ENCODE measurements at places on chromosomes 4 and X.

DNA sequence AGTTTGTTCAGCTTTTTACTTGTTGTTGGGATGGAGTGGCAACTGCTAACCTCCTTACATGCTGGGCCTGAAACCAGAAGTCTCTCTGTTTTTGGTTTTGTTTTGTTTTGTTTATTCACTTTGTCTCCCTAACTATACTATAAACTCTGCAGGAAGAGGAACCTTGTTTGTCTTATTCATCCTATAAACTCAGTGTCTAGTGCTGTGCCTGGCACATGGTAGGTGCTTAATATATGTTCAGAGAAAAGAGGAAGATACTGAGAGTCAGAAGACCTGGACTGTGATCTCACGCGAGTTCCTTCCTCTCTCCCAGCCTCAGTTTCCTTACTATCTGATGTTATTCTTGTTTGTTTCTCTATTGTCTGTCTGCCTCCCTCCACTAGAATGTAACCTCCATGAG, 71.3 kb downstream of the PRPS1 start:
- DNase-seq = no peak

DNA sequence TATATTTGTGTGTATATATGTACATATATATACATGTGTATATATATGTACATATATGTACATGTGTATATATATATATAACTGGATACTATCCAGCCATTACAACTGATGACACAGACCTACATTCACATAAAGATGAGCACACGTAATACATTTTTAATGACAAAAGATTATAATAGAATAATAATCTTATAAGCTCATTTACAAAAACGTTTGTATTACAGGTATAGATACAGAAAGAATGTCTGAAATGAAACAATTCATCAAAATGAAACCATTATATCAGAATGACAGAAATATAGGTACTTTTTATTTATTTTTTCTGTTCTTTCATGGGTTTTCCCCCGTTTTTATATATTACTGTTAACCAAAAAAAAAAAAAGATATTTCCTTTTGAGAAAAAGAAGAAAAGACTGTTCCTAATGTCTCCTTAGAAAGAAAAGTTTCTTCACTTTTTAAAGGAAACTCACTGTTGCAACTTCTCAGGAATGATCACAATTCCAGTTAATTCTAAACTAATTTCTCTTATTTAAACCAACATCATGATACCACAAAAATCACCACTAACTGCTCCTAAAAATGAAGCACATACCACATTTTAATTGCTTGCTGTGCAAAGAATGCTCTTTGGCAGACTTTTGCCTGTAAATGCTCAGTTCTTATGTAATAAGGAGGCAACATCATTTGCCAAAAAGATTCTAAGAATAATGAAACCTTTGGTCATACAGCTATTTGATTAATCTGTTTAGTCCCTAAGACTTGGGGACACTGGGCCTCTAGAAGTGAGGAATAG, 18.9 kb downstream of the LEF1 start:
- no peak for DNase-seq

DNA sequence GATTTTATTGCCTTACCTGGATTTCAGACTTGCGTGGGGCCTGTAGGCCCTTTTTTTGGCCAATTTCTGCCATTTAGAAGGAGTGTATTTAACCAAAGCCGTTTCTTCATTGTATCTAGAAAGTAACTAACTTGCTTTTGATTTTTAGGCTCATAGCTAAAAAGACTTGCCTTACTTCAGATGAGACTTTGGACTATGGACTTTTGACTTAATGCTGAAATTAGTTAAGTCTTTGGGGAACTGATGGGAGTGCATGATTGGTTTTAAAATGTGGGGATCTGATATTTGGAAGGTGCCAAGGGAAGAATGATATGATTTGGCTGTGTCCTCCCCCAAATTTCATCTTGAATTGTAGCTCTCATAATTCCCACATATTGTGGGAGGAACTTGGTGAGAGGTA, 7.7 kb upstream of the UGT2B10 start:
- no peak for DNase-seq

GRCh38 chrX:24332878-24333277, 19.0 kb upstream of the SUPT20HL2 start:
- no peak for DNase-seq

DNA sequence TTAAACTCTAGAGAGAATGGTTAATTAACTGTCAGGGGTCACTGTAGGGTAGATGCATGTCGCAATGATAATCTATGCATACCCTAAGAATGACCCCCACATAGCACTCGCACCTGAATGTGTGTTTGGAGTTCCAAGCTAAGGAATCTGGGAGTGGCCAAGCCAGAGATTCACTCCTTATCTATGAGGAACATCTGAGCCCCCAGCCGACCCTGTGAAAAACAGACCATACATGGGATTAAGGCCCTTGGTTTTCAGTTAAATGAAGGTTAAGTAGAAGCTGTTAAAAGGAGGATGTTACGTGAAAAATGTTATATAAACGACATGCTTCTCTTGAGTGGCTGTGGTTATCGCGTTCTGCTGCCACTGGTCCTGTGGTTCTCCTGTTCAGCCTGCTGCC, 147.2 kb downstream of the RELL1 start:
- DNase-seq = no peak

- no peak for DNase-seq
Measured at GRCh38 chr4:184255871-184256642, 38.4 kb upstream of the ENPP6 start.

GRCh38 chr4:113756005-113756410, 5.5 kb downstream of the CAMK2D start:
- DNase-seq = no peak

- DNase-seq = no peak
Measured at GRCh38 chr4:186260504-186261448, 5.2 kb upstream of the F11 start.

GRCh38 chrX:107571296-107571998, 56.9 kb upstream of the PRPS1 start:
- no peak for DNase-seq

DNA sequence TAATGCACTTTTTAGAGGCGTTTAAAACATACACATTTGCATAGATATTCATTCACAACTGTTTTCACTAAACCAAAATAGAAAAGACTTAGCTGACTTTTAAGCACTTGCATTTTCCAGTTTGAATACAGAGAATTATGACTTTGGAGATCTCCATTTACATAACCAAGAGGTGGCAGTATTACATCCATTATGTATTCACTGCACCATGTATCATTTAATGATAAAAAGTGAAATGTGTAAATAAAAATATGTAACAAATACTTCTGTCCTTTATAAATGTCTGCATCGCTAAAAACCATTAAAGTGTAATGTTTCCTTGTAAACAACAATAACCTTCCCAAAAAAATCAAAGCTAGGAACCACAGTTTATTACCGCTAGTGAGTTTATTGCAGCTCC, 413.2 kb downstream of the FGF13 start:
- DNase-seq = no peak

DNA sequence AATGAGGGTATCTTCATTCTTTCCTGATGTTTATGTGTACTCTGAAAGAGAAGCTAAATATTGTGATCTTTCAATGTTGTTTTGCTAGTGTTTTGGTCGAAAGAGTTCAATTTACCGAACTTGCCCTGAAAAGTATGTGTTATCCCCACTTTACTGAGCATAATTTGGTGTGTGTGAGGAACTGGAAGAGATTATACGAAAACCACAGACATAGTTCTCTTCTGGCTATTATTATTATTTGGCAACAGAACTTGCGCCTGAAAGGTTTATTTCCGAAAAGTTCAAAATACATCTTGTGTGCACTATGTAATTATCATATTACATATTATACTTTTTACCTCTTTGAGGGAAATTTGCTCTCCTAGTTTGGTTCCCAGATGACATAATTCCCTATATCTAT, 232.5 kb upstream of the INTU start:
- DNase-seq = no peak

DNA sequence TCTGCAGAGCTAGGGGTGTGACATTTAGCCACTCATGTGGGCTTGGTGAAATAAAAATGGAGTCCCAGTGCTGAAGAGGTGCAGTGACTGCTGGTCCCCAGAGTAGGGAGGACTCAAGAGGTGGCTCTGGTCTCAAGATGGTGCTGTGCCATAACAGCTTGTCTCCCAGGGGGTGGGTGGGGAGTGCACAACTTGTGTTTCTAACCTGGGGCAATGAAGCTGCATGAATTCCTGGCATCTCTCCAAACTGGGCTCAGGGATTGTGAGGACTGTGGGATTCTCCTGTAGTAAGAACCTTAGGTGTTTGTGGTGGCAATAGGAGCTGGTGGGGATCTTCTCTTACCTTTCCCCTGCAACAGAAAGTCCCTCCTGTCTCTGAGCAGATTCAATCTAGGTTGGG, 278.9 kb upstream of the SFRP2 start:
- DNase-seq = no peak

DNA sequence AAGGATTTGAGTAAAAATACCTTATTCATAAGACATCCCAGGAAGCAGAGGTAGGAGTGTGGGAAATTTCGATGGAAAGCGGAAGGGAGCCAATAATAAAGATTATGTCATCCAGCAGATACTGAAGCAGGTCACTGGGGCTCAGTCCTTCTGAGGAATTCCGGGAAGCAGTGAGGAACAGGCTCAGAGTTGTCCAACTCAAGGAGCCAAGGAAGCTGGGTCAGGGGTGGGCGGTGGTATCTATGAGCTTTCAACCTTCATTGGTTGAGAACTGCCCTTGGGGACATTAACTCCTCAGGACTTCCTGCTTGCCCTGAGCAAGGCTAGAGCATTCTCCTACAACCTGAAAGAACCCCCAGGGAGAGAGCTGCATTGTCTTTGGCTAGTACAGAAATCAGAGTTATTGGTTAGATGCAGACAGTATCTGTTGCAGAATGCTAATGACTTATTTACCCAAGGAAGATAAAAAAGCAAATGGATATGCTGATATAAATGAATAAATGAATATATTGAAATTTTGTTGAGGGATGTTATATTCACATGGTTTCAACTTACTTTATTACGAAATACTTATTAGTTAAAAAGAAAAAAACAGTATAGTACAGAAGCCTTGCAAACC, 68.2 kb downstream of the DMP1 start:
- DNase-seq = no peak

GRCh38 chr4:84319124-84319523, 180.0 kb downstream of the NKX6-1 start:
- no peak for DNase-seq

DNA sequence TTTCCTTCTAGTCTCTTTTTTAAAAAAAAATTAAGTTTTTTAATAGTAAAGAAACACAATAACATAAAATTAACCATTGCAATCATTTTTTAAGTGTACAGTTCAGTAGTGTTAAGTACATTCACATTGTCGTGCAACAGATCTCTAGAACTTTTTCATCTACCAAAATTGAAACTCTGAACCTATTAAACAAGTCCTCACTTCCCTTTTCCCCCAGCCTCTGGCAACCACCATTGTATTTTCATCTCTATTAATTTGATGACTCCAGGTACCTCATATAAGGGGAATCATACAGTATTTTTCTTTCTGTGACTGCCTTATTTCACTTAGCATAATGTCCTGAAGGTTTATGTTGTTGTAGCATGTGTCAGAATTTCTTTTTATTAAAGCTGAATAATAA, 31.8 kb downstream of the MSL3 start:
- DNase-seq = no peak

GRCh38 chr4:61727286-61727685, 527.2 kb downstream of the ADGRL3 start:
- DNase-seq = no peak

DNA sequence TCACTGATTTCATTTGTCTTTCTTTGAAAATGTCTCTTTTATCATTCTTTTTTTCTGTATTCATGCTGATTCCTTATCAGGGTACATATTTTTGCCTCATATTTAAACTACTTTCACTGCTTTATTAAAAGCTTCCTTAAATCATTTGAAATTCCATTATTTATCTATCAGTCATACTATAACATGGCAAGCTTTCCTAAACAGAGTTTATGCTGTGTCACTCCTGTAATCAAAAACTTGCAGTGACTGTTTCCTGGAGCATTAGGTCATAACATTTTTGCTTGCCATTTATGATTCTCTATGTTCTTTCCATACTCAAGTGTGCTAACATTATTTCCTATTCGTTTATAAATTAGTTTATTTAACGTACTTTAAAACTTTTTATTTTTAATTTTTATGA, 203.7 kb downstream of the BMPR1B start:
- DNase-seq = no peak

GRCh38 chr4:169094656-169095231, 84.7 kb upstream of the CBR4 start:
- no peak for DNase-seq

- no peak for DNase-seq
Measured at GRCh38 chr4:138458751-138459150, 216.6 kb upstream of the SLC7A11 start.

GRCh38 chr4:184331268-184331995, 113.8 kb upstream of the ENPP6 start:
- peak; percentile 91 for DNase-seq

DNA sequence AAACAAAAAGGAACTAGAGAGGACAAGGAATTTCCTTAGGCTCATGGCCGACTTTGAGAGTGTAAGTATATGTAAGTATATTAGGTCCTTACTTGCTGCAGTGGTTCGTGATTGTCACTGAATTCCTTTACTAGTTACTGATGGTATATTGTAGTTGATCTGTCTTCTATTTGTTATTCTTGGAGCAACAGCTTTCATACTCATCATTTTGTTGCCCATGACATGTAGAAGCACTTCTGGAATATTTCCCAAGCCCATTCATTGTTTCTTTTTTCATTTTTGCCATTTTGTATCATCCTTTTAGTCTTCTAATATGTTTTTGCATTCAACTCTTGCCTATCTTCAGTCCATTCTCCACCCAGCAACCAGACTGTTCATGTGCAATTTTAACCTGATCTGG, 170.0 kb downstream of the ARHGAP10 start:
- DNase-seq = no peak

DNA sequence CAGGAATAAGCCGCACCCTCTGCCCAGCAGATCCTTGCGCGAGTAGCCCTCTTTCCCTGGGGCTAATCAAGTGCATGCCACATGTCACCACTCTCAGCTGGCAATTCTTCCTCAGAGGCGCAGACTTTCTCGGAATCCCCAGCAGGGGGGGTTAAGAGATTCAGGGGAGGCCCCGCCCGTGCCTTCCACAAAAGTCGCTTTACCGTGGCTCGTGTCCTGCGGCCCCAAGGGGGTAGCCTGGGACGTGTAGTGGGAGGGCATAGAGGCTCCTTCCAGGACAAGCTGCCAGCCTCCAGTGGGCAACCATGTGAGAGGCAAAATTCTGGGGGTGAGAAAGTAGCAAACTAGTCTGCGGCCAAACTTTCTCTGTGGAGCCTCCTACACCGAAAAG, 652 bp downstream of the SRPX start:
- DNase-seq = no peak

GRCh38 chr4:8287343-8288280, 18.1 kb downstream of the HTRA3 start:
- no peak for DNase-seq

- no peak for DNase-seq
Measured at GRCh38 chrX:30887721-30888120, 1.3 kb downstream of the TAB3 start.

- no peak for DNase-seq
Measured at GRCh38 chr4:153013202-153013977, 77.3 kb downstream of the FHDC1 start.

All from NCI-H2029 treated with DMSO at 0.1 percent for 48 hours (cell line).